Stimulated activated naive B cell treated with anti-CD40 and anti-IgM and Interleukin-4, amounts not matched to agents 10 μg/mL and 1 μg/mL and 100 μg/mL, for 72 hours (primary cell): ENCODE measurements at places on chromosomes 11 and 22.
A peak's percentile ranks its signal among the peaks of the same experiment; 100 is the strongest.

DNA sequence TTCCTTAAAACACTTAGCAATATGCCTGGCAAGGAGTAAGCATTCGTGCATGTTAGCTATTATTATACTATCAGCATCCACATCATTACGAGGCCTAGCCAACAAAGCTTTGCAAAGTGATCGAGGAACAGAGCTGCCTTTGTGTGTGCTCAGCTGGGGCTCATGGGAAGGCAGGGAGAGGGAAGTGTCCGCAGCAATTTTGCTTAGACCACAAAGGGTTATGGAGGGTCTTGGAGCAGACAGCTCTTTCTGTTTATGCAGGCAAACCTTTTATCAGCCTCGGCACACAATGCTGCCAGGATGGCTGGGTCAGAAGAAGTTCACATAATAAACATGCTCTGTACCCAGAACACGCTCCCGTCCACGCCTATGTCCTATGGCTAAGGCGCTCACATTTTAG lies 10.9 kb upstream of the DKK3 start:
- H3K4me1 ChIP-seq: no peaks in the 10 kb centered on the region
- no peak overlapping the region for H3K4me3 ChIP-seq
- H3K36me3 ChIP-seq: no peaks in the 10 kb centered on the region
- no peak for DNase-seq

GRCh38 chr11:128804481-128804880 lies 62.6 kb downstream of the KCNJ1 start:
- H3K4me3 ChIP-seq: no peak overlapping the region
- H3K27ac ChIP-seq: no peak overlapping the region

DNA sequence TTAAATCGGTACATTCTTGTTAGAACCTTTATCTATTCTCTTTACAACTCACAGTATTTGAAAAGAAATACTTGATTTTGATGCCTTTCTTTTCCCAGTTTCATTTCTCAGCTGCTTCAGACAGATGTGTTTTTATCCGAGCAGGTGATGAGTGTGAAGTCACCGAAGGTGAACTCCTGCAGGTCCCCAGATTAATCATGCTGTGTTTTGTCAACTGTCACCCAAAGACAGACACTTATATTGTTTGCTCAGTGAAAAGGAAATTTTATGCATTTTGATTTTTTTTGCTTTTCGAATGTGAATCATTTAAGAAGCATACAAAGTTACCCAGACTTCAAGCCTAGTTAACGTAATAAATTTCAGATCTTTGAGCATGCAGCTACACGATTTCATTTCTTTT lies 7.8 kb upstream of the TMPRSS13 start:
- H3K4me1 ChIP-seq: peaks cover 21% of the 10 kb centered on the region
- no peak overlapping the region for H3K4me3 ChIP-seq
- no peak overlapping the region for H3K27ac ChIP-seq
- no peaks in the 10 kb centered on the region for H3K36me3 ChIP-seq

- DNase-seq: no peak
- H3K4me1 ChIP-seq: peaks cover 58% of the 10 kb centered on the region
- H3K27me3 ChIP-seq: no peaks in the 10 kb centered on the region
- no peak overlapping the region for H3K4me3 ChIP-seq
Observed at GRCh38 chr11:107844041-107844440, 14.5 kb downstream of the SLC35F2 start.

DNA sequence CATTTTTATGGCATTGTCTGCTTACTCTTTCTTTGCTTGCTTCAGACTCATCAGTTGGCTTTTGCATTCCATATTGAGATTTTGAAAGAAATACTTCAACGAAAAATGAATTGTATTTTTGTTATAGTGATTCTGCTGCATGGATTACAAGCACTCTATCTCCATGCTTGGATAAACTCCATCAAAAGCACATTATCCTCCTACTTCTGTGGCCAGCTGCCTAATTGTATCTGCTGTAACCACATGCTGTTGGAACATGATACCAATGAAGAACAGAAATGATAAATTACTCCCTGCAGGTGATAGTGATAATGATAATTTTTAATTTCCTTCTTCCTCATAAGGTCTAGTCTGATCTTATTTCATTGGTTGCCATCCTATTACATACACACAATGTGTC lies 100.8 kb downstream of the PRMT3 start:
- H3K27me3 ChIP-seq: no peaks in the 10 kb centered on the region
- DNase-seq: no peak
- H3K27ac ChIP-seq: no peak overlapping the region
- no peaks in the 10 kb centered on the region for H3K4me1 ChIP-seq

DNA sequence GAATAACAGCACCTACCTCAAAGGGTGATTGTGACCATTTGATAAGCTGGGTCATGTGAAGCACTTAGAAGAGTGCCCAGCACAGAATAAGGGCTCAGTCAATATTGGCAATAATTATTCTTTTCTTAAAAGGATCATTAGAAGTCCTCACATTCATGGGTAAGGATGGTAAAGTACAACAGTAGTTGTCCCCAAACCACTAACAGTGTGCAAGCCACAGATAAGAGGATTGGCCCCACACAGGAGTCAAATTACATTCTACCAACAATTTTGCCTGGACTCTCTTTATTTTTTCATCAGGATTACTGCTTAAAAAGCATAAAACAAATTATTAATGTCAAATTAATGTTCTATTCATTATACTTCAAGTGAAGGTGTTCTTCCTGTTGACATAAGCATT lies 271.5 kb upstream of the PDGFD start:
- H3K27me3 ChIP-seq: no peaks in the 10 kb centered on the region
- DNase-seq: no peak
- no peak overlapping the region for H3K27ac ChIP-seq

DNA sequence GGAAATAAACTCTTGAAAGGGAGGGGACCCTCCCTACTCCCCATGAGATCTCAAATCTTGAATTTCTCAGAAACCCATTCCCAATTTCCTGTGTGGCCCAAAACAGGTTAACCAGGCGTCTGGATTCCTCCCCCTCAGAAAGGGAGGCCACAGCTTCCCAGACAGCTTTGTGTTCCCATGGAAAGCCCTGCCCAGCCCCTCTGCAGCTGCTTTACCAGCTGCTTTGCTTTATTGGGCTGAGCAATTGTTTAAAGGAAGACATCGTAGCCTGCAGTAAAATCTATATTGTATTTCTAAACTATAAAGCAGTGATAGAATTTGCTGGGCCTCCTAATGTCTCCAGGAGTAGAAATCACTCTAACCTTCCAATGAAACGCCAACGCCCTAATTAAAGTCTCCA lies 97.4 kb downstream of the CHST1 start:
- H3K27ac ChIP-seq: no peak overlapping the region
- peaks cover 9% of the 10 kb centered on the region for H3K27me3 ChIP-seq

DNA sequence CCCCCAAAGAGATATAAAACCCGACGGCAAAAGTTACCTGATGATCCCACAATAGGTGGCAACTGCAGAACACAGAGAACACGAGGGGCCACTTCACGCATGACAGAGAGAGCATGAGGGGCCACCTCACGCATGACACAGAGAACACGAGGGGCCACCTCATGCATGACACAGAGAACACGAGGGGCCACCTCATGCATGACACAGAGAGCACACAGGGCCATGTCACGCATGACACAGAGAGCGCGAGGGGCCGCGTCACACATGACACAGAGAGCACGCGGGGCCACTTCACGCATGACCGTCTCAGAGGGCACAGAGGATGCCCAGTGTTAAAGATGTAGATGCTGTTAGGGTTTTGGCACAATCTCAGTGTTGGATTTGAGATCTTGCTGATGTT lies 1359.5 kb downstream of the TBC1D22A start:
- H3K27ac ChIP-seq: no peak overlapping the region
- DNase-seq: no peak
- peaks cover 4% of the 10 kb centered on the region for H3K36me3 ChIP-seq

GRCh38 chr11:46676436-46677158 lies 23.8 kb downstream of the ARHGAP1 start:
- H3K36me3 ChIP-seq: peaks cover 41% of the 10 kb centered on the region
- peaks cover 26% of the 10 kb centered on the region for H3K4me1 ChIP-seq
- no peak for DNase-seq
- peak overlapping the region; percentile 84 for H3K27ac ChIP-seq
- no peaks in the 10 kb centered on the region for H3K27me3 ChIP-seq
- no peak overlapping the region for H3K4me3 ChIP-seq

GRCh38 chr22:41480397-41480735 lies 11.4 kb downstream of the ACO2 start:
- H3K27ac ChIP-seq: peak overlapping the region; percentile 98
- peaks cover 90% of the 10 kb centered on the region for H3K4me1 ChIP-seq
- peaks cover 21% of the 10 kb centered on the region for H3K36me3 ChIP-seq

DNA sequence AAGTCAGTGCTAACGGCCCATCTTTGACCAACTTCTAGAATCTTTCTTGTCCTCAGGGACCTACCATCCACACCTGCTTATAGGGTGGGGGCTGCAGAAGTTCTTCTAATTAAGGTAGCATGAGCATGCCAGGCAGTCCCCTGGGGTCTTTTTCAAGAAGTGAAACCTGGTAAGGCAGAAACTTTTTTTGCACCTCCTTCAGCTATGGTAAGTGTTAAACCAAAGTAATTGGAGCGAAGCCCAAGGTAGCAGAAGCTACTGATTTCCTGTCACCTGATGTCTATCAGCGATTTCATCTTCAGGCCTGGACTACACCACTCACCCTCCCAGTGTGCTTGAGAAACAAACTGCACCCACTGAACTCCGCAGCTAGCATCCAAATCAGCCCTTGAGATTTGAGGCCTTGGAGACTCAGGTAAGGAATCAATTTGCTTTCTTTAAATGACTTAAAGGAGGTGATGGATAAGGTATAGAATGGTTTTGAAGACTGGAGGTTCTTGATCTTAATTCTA lies at the start of gene MS4A1:
MS4A1 (plus strand) TSS at position 317 of the 512 bp plus-strand sequence. CDS start 6,528 bp downstream, outside the sequence.
- peak within 1 kb of the TSS; percentile 96 for H3K4me3 ChIP-seq
- DNase-seq: peak; percentile 92
- H3K27ac ChIP-seq: peak within 1 kb of the TSS; percentile 91

DNA sequence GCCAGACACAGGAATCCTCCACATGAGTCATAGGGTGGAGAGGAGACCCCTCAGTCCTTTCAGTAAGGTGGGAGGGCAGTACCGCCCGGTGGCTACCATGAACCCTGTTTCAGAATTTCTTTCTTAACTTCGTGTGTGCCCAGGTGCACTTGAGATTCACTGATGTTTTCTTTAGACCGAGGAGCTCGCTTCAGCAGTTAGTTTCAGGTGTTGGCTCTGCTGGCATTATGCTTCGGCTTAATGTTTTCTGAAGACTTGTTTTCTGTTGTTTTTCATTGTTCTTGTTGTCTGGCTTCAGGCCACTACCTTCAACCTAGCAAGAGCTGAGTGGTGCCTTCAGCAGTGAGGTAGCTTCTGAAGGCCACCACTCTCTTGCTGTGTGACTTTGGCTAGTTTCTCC lies 71.5 kb downstream of the BMAL1 start:
- no peak overlapping the region for H3K27ac ChIP-seq
- DNase-seq: no peak
- peaks cover 29% of the 10 kb centered on the region for H3K36me3 ChIP-seq
- H3K27me3 ChIP-seq: no peaks in the 10 kb centered on the region
- H3K4me1 ChIP-seq: peaks cover 20% of the 10 kb centered on the region

DNA sequence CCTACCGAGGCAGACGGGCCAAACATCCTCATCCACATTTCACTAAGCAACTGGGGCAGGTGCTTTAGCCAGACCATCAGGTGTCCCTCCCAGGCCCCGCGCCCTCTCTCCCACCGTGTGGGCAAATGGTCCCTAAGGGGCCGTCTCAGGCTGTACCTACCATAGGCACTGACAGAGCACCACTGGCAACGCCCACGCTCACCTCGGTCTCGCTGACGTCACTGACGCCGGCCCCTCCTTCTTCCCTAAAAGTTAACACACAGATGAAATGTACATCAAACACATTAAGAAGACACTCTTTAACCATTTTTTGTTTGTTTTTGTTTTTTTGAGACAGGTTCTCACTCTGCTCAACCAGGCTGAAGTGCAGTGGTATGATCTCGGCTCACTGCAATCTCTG lies 9.4 kb downstream of the TTLL1 start:
- H3K4me3 ChIP-seq: no peak overlapping the region
- peaks cover 8% of the 10 kb centered on the region for H3K4me1 ChIP-seq
- no peak for DNase-seq
- peaks cover 3% of the 10 kb centered on the region for H3K36me3 ChIP-seq

GRCh38 chr22:23242473-23243001 lies 62.2 kb downstream of the BCR start:
- H3K27me3 ChIP-seq: no peaks in the 10 kb centered on the region
- peaks cover 38% of the 10 kb centered on the region for H3K4me1 ChIP-seq
- peak overlapping the region; percentile 38 for H3K4me3 ChIP-seq
- peaks cover 4% of the 10 kb centered on the region for H3K36me3 ChIP-seq

- peak overlapping the region; percentile 94 for H3K4me3 ChIP-seq
- H3K4me1 ChIP-seq: peaks cover 59% of the 10 kb centered on the region
- H3K27me3 ChIP-seq: no peaks in the 10 kb centered on the region
- DNase-seq: peak; percentile 80
- peak overlapping the region; percentile 99 for H3K27ac ChIP-seq
Observed at GRCh38 chr22:17777005-17777716, 2.9 kb upstream of the BID start.

DNA sequence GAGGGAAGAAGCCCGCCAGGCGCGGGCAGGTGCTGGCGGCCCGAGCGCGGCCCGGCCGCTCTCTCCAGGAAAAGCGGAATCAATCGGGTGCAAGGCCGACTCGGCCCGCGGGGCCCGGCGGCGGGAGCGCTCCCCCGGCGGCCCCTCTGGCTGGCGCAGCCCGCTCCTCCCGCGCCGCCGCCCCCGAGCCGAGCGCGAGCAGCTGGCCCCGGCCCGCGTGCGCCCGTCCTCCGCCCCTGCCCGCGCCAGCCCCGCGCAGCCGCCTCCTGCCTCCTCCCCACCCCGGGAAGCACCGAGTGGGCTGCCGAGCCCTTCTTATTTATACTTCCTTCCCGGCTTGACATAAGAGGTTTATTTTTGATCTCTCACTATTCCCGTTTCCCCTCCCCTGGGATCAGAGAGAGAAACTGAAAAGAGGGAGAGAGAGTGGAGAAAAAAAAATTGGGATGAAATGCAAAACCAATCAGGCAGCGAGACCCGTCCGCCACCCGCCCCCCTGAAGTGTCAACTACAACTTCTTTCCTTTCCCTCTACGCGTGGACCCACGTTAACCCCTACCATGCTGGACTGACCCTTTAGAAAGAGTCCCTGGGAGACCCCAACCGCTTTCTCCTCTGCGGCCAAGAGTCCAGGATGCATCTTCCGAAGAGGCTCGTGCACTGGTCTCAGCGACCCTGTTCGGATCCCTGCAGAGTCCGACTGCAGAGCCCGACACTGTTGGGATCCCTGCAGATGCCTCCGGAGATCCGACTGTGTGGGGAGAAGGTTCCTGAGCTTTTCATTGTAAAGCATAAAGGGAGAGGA lies at the start of gene ADAMTS8:
ADAMTS8 (minus strand) TSS at position 294 of the 804 bp plus-strand sequence. CDS start 323 bp downstream, outside the sequence.
- H3K36me3 ChIP-seq: no peaks in the 10 kb centered on the region
- H3K27ac ChIP-seq: peak within 1 kb of the TSS; percentile 37
- H3K27me3 ChIP-seq: peaks cover 68% of the 10 kb centered on the region
- no peak for DNase-seq
